ENCODE measurements at places on chromosomes 6 and 20.
A peak's percentile ranks its signal among the peaks of the same experiment; 100 is the strongest.

GRCh38 chr6:151478670-151479069 lies 15.1 kb upstream of the CCDC170 start:
- DNase-seq, result no peak

DNA sequence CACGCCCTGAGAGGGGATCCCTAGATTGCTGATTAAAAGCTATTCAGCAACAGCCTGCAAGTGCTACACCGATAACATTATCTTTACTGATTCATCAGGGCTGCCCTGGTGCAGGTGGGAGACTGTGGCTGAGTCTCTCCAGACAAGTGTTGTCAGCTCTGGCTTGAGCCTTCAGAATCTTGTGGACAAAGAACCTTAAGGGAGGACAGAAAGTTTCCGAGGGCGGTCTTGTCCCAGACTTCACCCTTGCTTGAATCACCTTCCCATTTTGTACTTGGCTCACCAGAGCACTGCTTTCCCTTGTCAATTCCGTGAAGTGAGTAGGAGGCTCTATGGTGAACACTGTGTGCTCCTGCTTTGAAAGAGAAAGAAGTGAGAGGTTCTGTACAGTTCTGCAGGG lies 88.6 kb upstream of the PCSK2 start:
- no peak for DNase-seq

DNA sequence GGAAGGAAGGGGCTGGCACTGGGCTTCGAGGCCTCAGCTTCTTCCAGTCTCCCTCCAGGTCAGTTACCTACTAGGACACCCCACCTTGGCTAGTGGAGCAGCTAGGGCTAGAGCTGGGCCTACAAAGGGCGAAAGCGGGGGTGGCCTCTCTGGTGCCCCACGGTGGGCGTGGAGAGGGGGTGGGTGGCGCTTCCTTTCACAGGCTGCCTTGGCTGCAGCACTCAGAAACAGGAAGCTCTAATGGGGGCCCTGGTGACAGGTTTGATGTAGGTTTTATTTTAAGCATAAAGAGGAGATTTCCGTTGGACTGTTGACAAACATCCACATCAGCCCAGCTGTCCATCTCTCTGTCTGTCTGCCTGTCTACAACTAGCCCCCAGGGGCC lies 13.4 kb downstream of the FAM110A start:
- no peak for DNase-seq

DNA sequence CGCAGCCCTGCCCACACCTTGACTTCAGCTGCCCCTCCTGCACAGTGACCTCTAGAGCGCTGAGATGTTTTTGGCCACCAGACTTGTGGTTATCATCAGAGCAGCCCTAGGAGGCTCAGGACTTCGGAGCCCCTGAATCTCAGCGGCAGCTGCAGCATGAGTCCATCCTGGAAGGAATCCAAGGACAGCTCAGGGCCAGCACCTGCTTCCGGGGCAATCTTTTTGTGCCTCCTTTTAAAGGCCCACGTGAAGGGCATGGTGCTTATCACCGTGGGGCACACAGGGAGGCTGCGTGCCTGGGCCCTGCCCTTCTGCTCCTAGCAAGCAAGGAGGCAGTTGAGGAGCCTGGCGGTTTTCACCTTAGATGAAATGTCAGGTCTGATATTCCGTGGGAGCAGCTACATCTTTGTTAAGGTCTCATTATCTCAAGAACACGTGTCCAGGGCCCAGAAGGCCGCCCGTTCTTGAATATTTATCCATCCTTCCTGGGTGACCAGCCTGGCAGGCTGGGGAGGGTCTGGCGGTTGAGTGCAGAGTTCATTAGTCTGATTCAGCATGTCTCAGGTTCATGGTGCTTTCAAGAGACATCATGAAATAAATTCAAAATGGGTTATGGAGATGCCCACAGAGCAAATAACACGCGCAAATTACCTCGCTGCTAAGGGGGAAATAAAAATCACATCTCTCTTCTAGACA lies 392.4 kb downstream of the TAF4 start:
- DNase-seq, result no peak

GRCh38 chr6:15754035-15754705 lies 91.3 kb upstream of the DTNBP1 start:
- no peak for DNase-seq

DNA sequence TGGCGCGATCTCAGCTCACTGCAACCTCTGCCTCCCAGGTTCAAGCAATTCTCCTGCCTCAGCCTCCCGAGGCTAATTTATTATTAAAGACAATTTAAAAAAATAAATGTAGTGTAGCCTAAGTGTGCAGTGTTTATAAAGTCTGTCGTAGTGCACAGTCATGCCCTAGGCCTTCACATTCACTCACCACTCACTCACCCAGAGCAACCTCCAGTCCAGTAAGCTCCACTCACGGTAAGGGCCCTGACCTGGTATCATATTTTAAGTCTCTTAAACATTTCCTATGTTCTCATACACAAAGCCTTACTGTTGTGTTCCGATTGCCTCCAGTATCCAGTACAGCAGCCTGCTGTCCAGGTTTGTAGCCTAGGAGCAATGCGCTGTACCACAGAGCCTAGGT lies 168.2 kb upstream of the FOXQ1 start:
- DNase-seq, result no peak

GRCh38 chr6:111663692-111664564 lies 58.2 kb upstream of the TRAF3IP2 start:
- no peak for DNase-seq

- no peak for DNase-seq
Measured at GRCh38 chr6:36642913-36643817, 35.3 kb upstream of the CDKN1A start.

DNA sequence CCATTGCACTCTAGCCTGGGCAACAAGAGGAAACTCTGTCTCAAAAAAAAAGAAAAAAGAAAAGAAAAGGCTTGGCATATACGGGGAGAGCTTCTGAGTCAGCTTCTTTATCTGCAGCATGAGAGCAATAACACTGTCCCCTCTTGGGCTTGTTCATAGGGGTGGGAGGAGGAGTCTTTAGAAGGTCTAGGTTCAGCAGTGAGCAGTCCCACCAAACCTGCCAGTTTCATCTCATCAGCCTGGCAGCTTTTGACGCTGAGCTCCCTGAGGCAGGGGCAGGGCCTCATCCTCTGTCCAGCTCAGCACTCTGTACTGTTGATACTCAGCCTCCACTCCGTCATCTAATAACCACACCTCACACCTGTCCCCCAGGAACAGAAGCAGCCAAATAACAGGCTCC lies 5.6 kb upstream of the C6orf132 start:
- DNase-seq, result no peak

- DNase-seq, result no peak
Measured at GRCh38 chr6:157244780-157245179, 78.5 kb downstream of the TMEM242 start.

DNA sequence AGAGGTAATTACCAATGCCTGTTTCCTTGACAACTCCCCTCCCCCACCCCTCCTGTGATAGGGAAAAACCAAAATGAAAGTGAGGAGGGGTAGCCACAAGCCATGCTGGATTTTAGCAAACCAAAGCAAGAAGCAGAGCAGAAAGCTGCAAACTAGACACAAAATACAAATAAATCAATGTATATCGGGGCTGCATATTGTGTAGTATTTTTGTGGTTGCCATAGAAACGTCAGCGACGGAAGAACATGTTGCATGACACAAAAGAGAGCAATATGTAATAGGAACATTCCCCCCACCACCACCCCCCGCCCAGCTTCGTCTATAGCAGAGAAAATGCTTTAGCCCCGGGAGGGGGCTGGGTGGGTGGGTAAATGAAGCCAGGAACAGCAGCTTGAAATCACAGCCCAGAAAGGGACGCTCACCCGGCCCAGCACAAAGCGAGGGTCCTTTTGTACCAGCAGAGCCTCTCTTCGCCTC lies 548 bp downstream of the AGPAT4 start:
- peak; percentile 72 for DNase-seq

- DNase-seq, result no peak
Measured at GRCh38 chr20:8509809-8510208, 377.7 kb downstream of the PLCB1 start.

DNA sequence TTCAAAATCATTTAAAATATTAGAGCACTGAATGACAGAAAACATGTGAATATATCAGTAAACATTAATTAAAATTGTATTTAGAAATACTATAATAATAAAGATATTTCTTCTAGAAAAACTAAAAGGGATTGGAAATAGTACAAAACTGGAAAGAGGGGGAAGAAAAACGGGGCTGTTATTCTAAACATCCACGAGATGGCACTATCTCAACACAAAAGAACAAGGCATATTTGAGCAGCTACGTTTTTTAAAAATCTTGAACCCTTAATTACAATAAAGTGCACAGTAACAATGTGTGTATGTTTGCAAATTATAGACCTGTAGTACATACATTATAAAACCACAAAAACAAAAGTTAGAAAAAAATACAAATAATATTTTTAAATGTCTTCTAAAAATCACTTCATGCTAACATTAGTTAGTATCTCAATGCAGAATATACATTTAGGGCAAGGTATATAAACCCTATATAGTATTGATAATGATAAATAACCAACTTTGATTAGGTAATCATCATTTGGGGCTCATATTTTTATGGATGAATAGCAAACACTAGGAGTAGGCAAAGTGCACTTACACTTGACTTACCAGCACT lies 42.5 kb upstream of the PNISR start:
- DNase-seq, result no peak

GRCh38 chr6:46048646-46049297 lies 33.1 kb upstream of the CLIC5 start:
- no peak for DNase-seq

GRCh38 chr6:3139090-3139903 lies 18.0 kb downstream of the TUBB2A start:
- DNase-seq, result no peak

- DNase-seq, result no peak
Measured at GRCh38 chr20:32429343-32429742, 71.2 kb downstream of the ASXL1 start.
